AG04450 (cell line): ENCODE measurements at places on chromosomes 1 and 21. TPM values are rescaled to one million over a fixed set of nuclear protein-coding genes. Genes with fewer than 3 reads are reported as not detected.

- no peak for DNase-seq
These were observed 475 bp upstream of the NPPB start for GRCh38 chr1:11858968-11859871.

DNA sequence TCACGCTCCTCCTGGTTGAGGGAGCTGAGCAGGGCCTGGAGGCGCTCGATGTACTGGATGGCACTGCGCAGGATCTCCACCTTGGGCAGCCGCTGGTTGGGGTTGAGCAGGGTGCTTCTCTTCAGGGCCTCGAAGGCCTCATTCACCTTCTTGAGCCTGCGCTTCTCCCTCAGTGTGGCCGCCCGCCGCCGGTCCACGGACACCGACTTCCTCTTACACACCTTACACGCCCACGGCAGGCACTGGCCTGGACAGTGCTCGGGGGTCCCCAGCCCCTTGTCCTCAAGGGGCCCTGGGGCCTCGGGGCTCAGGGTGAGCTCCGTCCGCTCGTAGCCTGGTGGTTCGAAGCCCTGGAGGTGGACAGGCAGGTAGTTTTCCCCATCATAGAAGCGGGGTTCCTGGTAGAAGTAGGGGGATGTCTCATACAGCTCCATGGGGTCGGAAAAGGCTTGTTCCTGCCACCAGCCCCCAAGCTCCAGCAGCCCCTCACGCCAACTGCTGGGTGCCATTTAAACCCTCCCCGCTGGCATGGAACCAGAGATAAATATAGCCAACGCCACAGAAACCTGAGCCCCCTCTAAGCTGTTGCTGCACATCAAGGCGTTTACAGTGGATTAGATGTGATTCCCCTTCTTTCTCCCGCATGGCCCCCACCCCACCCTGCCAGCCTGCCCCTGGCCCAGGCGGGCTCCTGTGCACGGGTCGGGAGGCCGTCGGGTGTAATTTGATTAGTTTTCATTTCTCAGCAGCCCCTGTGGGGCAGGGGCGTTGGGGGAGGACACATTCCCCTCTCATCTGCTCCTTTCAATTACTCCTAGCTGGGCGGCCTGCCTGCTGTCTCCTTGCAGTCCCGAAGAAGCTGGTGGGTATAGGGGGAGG, at the start of gene MYOG:
TSS of gene MYOG (minus strand) at position 485 of the 879 bp plus-strand sequence. CDS start at position 434, 51 bp downstream.
- DNase-seq, result no peak

GRCh38 chr21:36477001-36477400, 2.9 kb downstream of the CLDN14 start:
- no peak for DNase-seq

DNA sequence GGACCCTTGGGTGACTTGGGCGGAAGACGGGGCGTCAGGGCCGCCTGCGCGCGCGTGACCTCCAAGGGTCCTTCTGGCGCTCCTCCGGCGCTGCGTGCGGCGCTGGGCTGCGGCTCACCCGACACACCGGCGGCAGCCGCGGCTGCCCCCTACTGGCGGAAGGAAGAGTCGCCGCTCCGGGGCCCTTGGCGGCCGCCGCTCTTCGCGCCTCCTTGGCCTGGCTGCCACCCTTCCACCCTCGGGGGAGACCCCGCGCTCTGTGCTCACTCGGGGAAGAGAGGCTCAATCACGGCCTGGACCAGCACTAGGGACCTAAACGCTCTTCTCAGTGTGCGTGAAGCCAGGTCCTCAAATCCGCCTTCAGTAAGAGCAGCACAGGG, 89.7 kb downstream of the DMRTA2 start:
- DNase-seq, result no peak

DNA sequence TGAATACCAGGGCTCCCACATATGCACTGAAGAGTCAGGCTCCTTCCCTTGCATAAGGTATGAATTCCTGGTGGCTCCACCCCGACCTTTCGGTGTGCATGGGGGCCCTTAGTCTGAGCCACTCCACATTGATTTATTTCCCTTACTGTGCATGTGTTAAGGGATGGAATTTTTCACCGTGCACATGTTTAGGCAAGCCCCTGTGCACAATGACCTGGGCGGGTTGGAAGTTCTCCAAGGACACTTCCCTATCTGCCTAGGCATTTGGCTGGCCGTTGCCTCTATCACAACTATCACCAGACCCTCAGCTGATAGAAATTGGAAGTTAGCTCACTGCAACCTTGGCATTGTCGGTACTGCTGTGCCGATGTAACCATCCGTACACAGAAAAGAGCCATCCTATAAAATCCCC, 9.7 kb downstream of the S100A6 start:
- no peak for DNase-seq

Gene S100A2
- polyA plus RNA-seq, result 3.9 and 5.2 TPM in 2 replicates
